ENCODE measurements at places on chromosomes 6 and 20. TPM values are rescaled to one million over a fixed set of nuclear protein-coding genes. Genes with fewer than 3 reads are reported as not detected.

The C6orf163 gene
- total RNA-seq = 2.1 TPM

The SGK2 gene
- total RNA-seq = 1.1 TPM

The CCM2L gene
- total RNA-seq = under 0.01 TPM

The ZNF334 gene
- total RNA-seq = 4.8 TPM

The RAET1L gene
- total RNA-seq = not detected

The TGM3 gene
- not detected for total RNA-seq

The ZC3H12D gene
- 0.37 TPM for total RNA-seq

The APOBEC2 gene
- total RNA-seq = not detected

The MSH5 gene
- total RNA-seq = 21.6 TPM

The SLC17A9 gene
- 16.6 TPM for total RNA-seq

The HSD17B8 gene
- total RNA-seq = 8.9 TPM

The HACE1 gene
- total RNA-seq = 26.3 TPM

The TMEM14B gene
- total RNA-seq = 104 TPM

The KCNQ2 gene
- total RNA-seq = not detected

Data from uterine smooth muscle cell (primary cell).